Stimulated activated naive CD8-positive, alpha-beta T cell treated with anti-CD3 and anti-CD28 coated beads, Interleukin-15, amount 100 ng/mL, for 72 hours (primary cell): ENCODE measurements at places on chromosomes 2 and 18.

DNA sequence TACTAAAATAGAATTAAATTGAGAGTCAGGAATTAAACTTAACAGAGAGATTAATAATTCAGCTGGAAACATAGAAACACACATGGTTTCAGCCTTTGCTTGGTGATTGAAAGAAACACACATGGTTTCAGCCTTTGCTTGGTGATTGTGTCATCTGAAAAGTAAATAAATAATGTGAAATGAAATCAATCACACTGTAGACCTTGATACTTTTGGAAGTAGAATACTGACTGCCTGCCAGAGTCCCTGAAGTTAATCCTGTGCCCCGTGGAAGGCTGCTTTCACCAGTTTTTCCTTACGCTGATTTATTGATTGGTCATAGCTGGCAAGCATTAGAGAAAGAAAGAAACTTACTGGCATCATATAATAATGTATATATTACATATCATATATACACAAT is 1252.7 kb upstream of the FAM98A start:
- DNase-seq: no peak

GRCh38 chr2:40404517-40404916 is 47.4 kb downstream of the SLC8A1 start:
- DNase-seq: no peak

DNA sequence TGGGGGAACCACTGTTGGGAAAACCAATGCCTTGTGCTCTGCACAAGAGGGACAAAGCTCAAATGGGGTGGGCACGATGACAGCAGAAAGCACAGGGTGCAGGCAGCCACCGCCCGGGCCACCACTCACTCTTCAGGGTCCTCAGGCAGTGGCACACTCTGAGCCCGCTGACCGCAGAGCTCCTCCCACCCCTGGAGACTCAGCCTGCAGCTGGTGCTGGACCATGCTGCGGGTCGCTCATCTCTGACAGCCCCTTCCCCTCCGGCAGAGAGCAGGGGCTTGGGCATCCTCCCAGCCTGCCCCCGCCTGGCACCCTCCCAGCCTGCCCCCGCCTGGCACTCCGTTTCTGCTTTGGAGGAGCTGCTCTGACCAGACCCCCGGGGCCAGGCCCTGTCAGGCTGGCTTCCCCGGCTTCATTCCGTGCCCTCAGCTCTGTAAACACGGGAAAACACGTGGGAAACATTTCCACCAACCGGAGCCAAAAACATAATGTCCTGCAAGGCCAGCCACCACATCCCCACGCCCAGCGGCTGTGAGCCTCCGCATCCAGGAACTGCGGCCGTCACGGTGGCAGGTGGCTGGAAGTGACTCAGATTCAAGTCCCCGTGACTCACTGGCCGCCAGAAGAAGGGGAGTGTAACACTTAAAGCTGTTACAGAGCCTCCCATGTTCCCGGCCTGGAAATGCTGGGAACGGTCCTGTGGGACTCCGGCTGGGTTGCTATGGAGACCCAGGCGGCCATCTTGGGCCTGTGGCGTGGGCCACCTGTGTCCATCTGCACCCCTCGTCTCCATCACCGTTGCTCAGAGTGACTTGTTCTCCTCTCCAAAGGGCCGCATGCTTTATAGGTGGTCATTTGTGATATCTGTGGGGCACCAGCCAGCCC is 6.8 kb upstream of the SNED1 start:
- no peak for DNase-seq

DNA sequence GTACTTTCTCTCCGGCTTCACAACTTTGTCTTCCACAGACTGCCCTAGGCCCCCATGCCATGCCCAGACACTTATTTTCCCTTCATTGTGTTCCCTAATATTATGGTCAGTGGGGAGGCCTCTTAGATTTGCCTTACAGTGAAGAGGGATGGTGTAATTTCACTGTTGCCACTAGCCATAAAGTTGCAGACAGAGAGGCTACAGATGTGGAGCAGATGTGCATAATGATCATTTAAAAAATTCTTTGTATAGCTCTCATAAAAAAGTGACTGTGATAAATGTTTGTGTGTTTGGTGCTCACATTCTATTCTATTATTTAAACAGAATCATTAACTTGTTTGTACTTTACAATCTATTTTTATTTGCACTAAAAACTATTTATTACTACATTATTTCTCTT is 67.5 kb upstream of the FN1 start:
- no peak for DNase-seq

DNA sequence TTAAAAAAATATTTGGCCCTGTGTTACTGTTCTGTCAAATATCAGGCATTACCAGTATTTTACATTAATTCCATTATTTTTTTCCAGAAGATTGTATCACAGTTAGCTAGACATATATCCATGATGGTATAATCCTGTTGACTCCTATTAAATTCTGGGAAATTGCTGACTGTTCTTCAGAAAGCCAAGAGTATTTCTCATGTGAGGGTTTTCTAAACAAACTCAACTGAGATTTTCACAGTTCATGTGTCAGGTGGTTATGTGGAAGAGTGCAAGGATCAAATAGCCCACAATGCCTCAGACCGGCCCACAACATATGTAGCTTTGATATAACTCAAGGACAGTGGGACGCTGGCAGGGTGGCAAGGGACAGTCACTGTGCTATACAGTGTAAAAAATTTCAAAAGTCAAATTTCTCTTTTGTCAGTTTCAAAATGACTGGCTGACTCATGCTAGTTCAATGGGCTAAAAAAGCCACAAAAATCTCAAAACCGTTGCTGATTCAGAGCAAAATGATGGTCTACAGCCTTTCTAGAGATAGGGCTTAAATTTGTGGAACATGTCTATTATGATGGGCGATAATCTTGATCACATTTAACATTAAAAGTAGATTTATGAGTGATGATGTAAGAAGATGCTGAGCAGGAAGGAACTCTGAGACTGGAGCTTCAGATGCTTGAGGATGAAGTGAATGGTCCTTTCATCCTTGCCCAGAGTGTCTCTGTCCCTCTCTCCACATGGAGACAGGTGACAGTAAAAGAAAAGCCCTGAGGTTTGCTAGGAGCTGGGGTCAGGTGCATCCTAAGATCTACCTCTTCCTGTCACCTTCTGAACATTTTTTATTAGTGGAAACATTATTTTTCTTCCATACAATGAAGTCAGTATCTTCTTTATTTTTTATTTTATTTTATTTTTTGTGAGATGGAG is 175.8 kb upstream of the PIEZO2 start:
- DNase-seq: no peak

DNA sequence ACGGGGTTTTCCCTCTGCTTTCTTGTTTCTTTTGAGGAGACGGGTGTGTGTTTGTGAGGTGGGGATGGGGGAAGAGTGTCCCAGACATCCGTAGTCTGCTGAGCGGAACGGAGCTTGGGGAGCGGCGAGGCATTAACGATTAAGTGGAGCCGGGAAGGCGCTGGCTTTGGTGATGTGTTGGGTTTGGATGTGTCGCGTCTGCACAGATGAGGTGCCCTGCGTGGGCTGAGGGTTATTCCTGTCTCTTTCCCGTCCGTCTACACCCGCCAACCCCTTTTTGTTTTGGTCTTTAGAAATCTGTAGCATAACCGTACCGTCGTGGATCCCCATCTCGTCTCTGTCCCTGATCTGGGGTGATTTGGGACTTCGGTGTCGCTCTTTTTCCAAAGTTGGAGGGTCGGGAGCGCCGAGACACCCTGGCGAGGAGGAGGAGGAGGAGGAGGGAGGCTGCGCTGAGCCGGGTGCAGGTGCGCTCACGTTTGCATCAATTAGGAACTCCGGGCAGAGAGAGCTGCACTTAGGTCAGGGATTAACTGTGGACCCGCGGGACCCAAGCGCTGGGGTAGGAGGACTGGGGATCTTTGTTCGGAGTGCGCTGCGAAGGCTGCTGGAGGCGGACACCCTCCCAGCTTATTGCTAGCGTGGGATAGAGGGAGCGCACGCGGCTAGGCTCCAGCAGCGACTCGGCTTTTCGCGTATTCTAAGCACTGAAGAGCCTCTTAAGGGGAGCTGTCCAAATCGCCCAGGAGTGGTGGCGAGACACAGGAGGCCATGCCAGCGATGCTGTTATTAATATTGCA is 720.3 kb downstream of the DPP10 start:
- no peak for DNase-seq

DNA sequence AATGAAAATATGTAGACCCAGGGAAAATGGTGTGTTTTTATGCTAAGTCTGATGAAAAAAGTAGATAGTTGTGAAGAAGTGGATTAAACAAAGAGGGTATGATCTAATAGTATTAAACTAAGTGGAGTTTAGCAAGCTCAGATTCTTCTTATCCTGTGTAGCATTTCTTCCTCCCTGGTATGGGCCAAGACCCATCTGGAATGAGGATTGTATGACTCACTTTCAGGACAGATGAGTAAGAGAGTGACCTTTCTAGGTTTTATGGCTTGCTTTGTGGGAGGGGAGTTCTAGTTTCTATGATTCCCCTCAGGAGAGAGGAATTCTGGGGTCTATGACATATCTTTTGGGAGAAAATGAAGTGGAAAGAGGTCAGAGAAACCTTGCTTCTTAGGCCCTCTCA is 550.1 kb downstream of the SPAG16 start:
- DNase-seq: no peak

DNA sequence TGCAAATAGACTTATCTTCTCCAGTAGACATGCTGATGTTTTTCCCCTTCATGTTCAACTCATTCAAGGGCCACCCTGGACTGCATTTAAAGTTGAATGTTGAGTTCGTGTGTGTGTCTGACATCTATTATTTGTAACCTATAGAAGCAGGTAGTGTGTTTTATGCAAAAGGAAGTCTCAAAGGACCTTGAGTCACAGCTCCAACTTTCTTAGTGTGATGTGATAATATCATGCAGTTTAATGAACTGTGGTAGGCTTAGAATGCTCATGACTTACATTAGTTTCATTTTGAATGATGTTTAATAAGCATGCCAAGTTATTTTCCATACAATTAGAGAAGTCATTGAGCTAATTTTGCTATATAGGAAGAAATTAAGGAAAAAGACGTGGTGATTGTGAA is 67.9 kb downstream of the CERS6 start:
- no peak for DNase-seq

GRCh38 chr2:11491348-11491933 is 25.5 kb upstream of the E2F6 start:
- DNase-seq: no peak

DNA sequence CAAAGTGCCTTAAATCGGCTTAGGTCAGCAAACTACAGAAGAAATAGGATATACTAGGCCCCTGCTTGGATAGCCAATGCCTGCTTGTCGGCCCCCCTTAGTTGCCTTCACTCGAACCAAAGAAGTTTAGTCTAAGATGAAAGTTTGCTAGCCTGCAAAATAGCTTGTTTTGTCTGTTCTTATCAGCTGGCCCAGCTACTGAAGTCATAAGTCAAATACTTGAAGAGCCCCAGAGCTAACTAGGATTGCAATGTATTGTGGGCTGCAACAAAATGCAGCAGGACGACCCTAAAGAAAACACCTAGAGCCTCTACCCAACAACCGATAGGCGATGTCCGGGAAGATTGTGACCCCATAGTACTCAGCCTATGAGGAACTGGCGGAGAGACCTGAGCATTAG is 183.5 kb upstream of the HS6ST1 start:
- no peak for DNase-seq

DNA sequence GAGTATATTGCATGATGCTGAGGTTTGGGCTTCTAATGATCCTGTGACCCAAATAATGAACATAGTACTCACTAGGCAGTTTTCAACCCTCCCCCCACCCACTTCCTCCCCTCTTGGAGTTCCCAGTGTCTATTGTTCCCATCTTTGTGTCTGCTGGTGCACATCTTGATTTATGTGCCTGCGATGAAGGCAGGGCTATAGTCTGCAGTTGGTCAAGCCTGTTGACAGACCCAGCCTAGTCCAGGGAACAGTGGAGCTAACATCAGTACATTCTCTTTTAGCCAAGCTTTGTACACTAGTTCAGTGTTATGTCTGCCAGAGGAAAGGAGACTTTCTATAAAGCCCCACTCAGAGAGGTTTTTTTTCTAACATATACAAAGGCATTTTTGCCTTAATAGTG is 287.6 kb downstream of the CPS1 start:
- no peak for DNase-seq

DNA sequence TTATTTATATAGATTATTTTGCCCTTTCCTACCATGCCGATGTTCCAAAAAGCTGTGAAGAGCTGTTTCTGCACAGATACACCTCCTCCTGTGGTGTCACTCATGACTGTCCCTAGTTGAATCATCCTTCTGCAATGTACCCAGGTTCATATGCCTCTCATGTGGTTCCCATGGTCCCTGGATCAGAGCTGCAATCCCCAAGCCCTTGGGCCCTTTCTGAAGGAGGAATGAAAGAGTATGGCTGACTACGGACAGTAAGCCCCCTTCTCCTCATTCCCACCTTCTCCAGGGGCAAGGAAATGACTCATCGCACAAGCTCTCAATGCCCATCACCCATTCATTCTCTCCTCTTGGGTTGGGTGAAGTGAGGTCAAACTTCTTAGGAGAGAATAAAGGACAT is 63.9 kb upstream of the ACVR1 start:
- DNase-seq: no peak

GRCh38 chr2:204010628-204011560 is 74.3 kb downstream of the ICOS start:
- DNase-seq: no peak

DNA sequence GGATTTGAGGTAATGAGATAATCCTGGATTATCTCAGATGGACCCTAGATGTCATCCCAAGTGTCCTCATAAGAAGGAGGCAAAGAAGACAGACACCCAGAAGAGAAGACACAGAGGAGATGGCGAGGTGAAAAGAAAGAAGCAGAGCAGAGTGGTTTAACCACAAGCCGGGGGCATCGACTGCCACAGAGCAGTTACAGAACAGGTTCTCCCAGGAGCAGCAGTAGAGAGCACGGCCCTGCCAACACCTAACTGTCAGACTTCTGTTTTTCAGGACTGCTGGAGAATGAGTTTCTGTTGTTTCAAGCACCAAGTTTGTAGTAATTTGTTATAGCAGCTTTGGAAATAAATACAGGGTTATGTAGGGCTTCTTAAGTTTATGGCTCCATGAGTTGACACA is 437.0 kb downstream of the THSD7B start:
- DNase-seq: no peak

GRCh38 chr2:44620189-44620990 is 258.6 kb downstream of the CAMKMT start:
- no peak for DNase-seq

DNA sequence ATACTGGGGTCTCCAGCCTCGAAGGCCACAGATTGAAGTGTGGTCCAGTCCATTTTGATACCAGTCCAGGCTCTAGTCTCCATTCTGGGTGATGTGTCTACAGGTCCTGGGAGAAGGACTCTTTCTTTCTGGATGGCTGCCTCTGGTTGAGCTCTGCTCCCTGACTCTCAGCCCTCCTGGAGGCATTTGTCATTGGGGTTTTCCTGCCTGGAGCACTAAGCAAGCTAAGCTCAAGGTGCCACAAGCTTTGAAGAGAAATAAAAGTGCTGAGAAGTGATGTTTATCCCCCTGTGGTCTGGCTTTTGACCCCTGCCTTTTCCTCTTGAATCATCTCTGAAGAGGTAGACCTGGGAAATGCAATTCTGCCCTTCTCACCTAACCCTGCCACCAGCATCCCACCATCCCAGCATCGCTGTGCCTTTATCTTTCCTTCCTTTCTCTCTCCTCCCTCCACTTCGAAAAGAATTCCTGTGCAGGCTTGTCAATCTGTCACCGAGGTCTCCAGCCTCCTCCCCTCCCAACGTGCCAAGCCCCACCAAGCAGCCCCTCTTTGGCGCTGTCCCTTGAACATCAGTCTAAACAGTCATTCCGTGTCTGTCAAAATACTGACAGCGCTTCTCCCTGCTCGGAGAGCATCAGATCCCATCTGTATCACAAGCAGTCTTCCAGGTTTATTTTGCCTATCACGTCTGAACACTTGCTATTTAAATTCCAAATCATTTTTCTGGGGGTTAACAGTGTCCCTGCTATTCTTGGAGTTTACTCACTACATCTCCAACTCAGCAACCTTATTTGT is 334.6 kb upstream of the SLC14A2 start:
- no peak for DNase-seq
